Pulmonary artery endothelial cell (primary cell): ENCODE measurements at places on chromosomes 11 and 22. TPM values are rescaled to one million over a fixed set of nuclear protein-coding genes. Genes with fewer than 3 reads are reported as not detected.

- DNase-seq: no peak
Measured at GRCh38 chr22:44569561-44569991, 71.5 kb upstream of the RTL6 start.

CASP5 gene
- total RNA-seq: not detected in 2 replicates

HOATZ gene
- not detected in 2 replicates for total RNA-seq

SELENOM gene
- total RNA-seq: 21.1 and 46.6 TPM in 2 replicates

- DNase-seq: no peak
Measured at GRCh38 chr22:40463017-40463631, 92.7 kb downstream of the SGSM3 start.
